Urothelium cell line (cell line): ENCODE measurements at places on chromosomes 13 and 19.

- DNase-seq: no peak
These were observed 15.4 kb downstream of the SHANK1 start for GRCh38 chr19:50703915-50704796.

- no peak for DNase-seq
These were observed 6.4 kb downstream of the ATP11A start for GRCh38 chr13:112696001-112696868.

DNA sequence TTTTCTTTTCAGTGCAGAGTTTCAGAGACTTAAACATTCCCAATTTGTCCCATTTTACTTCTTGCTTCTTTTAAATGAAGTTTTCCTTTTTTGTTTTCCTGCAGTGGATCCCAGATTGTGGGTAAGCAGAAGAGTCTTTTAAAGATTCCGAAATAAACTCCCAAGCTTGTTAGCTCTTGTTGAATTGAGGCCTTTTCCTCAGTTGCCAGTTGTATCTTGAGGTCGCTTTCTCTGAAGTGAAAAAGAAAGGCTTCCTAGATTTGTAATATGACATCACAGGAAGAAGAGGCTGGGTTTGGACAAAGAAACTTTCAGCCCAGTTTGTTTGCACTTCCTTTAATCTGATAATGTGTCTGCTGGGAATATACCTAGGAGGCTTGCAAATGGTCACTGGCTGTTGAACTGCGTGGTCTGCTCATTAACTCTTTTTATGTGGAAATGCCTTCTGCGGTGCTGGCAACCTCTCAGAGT lies at the start of gene LPAR6:
Gene LPAR6 (minus strand): TSS at position 233 of the 471 bp plus-strand sequence. CDS start 690 bp downstream, outside the sequence.
- DNase-seq: no peak

- no peak for DNase-seq
These were observed 654 bp downstream of the STAP2 start for GRCh38 chr19:4337906-4338440.

DNA sequence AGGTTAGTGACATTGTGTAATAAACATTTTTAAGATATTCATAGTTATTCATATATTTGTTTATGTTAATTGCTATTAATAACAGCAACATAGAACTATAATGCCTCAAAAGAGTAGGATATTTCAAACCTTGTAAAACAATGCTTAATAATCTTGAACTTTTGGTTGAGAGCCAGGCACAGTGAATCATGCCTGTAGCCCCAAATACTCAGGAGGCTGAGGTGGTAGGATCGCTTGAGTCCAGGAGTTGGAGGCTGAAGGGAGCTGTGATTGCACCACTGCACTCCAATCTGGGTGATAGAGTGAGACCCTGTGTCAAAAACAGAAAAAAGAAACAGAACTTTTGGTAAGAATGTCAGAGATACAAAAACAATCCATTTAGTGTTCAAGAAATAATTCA lies 213.9 kb upstream of the SLITRK1 start:
- no peak for DNase-seq

- no peak for DNase-seq
These were observed 297.1 kb downstream of the COG6 start for GRCh38 chr13:39952249-39953233.

DNA sequence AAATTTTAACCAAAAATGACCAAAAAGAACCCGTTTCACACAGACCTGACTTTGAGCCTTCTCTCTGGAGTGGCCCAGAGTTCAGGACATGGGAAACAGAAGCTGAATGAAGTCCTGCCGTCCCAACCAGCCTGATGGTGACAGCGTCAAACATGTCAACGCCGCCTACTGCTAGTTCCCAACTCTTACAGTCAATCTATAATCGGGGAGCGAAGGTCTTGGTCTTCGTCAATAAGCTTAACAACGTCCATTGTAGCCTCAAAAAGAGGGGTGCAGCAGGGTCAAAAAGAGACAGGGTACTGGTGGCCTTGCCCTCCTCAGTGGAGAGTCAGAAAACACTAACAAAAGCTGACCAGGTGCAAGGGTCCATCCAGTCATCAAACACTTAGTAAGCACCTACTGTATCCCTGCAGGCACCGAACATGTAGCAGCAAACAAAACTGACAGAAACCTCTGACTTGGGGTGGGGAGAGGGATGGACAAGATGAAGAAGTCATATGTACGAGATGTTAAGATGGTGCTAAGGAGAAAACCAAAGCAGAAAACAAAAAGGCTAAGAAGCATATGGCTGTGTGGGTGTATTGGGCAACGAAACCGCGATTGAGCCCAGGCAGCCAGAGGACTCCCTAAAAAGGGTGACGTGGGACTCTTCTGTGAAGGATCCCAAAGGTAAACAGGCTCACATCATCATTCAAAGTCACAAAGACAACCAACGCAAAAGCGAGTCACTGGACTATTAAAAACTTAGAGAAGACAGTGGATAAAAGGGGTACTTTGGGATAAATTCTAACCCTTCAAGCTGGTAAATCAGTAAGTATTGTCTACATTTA lies 12.0 kb downstream of the MLLT1 start:
- no peak for DNase-seq

GRCh38 chr19:6740589-6741343 lies 1.3 kb downstream of the TRIP10 start:
- DNase-seq: no peak
